ENCODE measurements at places on chromosomes 1 and 21. TPM values are rescaled to one million over a fixed set of nuclear protein-coding genes. Genes with fewer than 3 reads are reported as not detected.

DNA sequence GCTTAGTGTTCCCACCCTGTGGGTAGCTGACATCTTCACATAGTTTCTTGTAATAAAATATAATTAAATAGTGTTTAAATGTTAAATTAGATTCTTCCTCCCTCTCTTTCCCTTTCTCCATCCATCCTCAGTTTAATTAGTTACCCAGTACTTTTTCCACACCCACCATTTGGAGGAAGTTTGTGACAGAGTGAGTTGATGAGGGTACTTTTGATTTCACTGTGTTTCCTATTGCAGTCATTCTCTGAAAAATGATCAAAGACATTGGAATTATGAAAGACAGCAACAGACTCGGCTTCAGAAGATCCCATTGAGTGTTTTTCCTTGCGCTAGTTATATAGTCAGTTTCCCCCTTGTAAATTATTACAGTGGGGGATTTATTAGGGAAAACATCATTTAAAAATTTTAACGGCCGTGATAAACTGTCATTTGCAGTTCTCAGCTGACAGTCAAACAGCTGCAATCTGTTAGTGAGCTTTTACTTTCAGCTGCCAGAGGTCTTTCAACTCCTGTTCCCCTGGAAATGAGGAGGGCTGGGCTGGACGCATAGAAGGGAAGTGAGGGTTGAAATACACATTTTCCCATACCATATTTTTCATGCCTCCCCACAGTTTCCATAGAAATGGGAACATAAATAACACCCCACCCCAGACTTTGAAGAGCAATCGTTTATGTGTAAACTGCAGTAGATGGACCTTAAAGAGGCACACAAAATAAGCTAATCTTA, 61.3 kb upstream of the CACYBP start:
- no peak for ATAC-seq

DNA sequence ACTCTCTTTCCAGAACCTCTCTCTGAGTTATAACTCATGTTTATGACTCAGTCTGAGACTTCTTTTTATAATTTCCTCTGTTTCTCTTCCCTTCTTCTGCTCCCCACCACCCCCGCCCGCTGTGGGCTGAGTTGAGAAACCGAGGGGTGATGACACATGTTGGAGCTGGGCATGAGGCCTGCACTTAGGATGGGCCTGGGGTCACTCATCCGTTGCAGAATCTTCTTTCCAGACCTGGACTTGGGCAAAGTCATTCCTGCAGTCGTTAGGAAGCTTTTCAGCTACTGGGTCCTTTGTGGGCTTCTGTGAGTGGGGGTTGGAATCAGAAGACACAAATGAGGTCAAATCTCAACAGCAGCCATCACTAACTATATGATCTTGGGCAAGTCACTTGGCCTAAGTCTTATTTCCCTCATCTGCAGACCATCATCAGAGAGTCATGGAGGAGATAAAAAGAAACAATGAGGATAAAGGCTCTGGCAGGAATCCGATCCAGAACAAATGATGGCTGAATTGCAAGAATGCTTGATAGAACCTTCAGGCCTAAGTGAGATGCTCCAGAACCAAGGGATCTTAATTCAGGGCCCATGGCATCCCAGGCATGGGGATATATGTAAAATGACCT, 53.4 kb downstream of the RPS6KA1 start:
- ATAC-seq = peak; percentile 20

DNA sequence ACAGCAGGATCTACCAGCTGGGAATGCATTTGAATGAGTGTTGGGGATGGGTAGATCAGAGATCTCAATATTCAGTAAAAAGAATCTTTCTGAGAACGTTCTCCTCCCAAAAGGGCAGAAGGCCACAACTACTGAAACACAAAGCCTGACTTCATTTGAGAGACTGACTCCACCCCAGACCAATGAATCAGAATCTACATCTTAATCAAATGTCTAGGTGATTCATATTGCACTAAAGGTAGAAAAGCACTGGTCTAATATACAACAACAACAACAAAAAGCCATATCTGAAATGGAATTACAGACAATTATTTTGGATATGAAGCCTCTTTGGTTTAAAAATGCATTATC, 123.9 kb downstream of the SMYD3 start:
- no peak for ATAC-seq

DNA sequence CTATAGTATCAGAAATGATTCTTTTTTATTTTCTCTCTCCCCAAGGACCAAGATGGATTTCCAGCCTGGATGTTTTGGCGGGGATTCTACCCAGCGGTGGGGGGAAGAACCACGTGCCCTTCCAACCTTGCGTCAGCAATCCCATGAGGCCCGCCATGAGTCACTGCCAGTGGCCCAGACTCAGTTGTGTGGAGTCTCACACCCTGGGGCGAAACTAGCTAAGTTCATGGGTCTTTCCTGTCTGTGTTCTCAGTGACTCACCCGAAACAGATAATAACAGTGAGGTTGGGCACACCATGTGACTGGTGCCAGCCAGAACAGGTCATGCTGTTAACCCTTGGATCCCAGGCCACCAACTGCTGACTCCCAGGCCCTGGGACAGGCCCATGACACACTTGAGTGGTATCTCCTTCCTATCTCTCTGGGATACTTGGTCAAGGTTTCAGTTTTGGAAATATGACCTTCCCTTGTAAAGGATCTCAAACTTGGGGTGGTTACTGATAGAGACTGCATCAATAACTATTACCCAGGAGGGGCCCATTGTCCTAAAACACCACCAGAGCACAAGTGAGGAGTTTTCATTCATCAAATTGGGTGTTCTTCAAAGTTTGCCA, 98.0 kb upstream of the DUSP10 start:
- ATAC-seq = peak; percentile 99

GRCh38 chr1:246733704-246734103, 9.5 kb downstream of the SCCPDH start:
- ATAC-seq = no peak

GRCh38 chr1:32068957-32069588, 3.7 kb upstream of the TMEM39B start:
- ATAC-seq = no peak

- ATAC-seq = no peak
These were observed 81.8 kb downstream of the AJAP1 start for GRCh38 chr1:4736254-4736653.

DNA sequence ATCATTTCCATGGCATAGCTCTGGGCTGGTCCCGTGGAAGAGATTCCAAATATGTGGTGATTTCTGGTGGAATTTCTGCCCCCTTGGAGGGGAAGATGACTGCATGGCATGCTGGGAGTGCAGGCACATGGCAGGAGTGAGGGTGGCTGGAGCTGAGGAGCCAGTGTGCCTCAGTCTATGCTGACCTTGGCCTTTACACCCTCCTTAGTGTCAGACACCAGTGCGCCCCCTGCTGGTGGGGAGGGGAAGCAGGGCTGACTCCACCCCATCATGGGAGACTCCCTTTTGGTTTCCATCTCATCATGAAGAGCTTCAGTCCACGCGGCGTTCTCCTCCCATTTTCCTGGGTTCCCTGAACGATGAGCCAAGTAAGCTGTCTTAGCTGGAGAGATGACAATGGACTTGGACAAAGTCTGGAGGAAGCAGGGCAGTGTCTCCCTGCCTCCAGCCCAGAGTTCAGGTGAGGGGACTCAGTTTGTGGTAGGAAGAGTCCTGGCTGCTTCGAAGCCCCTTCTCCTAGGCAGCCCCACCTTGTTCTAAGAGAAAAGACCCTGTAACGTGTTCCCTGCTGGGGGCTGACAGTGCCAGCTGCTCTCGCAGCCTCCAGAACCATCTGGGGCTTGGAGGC, 10.3 kb downstream of the ALX3 start:
- peak; percentile 40 for ATAC-seq

DNA sequence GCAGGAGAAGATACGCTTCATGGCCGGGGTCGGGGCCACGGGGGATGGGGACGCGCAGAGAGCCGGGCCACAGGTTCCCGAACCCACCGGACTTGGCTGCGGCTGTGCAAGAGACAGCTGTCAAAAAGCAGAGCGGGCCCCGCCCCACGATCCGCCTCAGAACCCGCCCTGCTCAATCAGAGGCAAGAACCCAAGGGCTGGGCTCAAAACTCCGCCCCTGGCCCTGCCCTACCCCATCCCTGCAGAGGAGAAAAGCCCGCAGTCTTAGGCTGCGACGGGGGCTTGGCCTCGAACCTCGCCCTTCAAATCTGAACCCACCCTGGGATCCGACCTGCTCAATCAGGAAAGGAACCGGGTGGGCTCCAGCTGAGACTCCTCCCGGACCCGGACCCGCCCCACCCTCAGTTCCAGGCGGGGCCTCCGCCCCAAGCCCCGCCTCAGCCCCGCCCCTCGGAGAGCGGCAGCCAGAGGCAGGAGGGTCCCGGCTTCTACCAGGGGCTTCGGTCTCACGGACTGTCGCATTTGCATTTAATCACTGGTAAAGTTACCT, at the start of gene ANKRD35:
Gene ANKRD35, minus strand, starts transcription at position 129 of the 550 bp plus-strand sequence. Its CDS starts 108 bp downstream, at position 21.
- ATAC-seq = peak; percentile 89

DNA sequence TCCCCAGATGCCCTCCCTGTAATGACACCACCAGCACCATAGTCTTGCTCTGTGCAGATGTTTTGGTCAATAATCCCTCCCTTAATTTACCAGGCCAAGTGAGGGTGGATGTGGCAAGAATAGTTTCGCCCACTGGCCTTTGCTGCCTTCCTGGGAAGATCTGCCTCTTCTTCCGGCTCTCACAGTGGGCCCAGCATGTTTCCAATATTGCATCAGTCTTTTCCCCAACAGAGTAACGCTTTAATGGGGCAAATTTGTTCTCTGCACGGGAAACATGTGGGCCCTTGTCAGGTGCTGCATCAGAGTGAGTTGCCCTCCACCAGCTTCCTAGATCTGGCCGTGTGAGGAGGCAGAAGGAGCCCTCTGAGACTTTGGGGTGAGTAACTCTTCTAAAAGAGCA, 12.0 kb upstream of the ALX3 start:
- ATAC-seq = no peak

- ATAC-seq = no peak
These were observed 52.9 kb downstream of the OSBPL9 start for GRCh38 chr1:51669816-51670215.

DNA sequence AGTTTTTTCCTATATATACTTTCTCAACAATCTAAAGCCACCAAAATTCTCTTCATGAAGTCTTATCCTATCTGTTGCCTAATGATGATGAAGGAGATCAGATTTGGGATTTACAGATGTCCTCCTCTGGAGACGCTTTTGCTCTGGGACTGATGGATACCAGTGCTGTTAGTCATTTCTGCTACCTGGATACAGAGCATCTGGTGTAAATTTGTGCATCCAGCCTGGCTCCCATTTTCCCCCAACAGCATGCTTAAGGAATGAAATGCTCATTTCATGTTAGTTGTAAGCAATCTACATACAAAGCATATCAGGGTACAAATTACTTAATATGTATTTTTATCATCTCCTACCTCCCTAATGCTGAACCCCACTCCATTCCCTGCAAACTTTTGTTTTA, 57.7 kb downstream of the HNRNPR start:
- ATAC-seq = no peak

DNA sequence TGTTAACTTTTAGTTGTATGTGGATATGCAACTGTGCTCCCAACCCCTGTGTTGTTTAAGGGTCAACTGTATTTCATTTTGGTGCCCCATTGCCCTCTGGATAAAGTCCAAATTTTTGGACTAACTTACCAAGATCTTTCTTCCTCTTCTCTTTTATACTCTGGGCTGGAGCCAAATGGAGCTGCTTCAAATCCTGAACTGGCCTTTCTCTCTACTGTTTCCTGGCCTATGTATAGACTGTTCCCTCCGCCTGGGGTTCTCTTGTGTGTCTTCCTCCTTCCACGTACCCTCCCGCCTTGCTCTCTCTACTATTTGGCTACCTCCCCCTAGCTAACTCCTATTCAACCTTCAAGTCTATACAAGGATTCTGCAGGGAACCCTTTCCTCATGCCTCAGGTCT, 8.4 kb upstream of the CDC14A start:
- no peak for ATAC-seq

- ATAC-seq = peak; percentile 88
These were observed 21.6 kb upstream of the TRABD2B start for GRCh38 chr1:48018799-48019198.

DNA sequence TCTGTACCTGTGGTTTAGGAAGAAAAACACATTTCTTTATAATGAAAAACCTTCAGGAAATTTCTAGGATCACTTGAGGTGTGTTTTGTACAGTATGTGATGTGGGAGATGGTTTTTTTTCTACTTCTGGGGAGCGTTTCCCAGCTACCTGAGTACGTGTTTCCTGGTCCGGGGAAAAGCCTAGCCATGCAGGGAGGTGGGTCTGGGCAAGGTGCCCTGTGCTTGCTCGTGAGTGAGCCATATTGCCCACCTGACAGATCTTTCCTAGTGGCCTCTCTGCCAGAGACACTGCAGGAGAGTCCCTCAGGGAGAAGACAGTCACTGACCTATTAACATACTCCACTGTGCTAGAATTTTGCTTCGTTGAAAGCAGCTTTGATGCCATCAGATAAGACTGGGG, 41.3 kb downstream of the TRPM2 start:
- ATAC-seq = no peak

- peak; percentile 80 for ATAC-seq
These were observed 57.9 kb upstream of the QSOX1 start for GRCh38 chr1:180096584-180097325.

DNA sequence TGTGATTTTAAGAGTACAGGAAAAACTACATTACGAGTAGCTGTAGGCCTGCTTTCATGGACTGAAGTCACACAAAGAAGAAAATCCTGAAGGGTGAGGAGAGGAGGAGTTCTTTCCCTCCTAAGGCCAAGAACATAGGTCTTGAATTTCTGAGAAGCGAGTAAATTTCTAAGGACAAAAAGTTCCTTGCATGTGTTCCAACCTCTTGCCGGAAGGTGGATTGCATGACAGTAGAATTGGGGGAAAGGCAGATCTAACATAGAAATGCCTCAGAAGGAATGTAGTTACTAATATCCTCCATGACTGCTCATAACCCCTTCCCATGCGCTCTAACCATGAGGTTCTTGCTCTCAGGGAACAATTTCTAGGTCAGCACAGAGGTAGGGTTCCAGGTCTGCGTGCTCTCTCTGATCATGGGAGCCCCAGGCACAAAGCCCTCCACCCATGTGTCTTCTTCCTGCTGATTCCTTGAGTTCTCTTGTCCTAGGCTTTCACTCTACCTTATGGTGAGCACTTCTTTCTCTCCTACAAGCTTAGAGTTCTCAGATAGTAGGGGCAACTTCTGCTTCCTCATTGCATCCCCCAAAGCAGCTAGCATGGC, 13.7 kb downstream of the CD2 start:
- no peak for ATAC-seq

DNA sequence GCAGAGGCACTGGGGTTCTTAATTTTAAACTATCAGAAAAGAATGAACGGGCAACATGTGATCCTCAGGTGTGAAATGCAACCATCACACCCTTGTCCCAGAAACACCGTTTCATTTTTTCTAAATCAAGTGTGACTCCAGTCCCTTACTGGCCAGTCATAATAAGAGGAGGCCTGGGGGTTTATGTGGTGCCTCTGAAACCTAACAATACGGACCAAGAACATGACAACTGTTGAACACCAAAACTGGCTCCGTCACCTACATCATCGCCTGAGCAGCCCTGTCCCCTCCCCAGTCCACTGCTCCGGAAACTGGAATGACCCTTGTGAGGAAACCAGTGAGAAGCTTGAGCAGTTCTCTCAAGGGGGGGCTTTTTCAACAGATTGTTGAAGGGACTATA, 55.9 kb upstream of the KIF26B start:
- ATAC-seq = no peak

CFAP107 gene
- not detected for total RNA-seq

FCMR gene
- 2.9 TPM for total RNA-seq

ZBTB8OS gene
- total RNA-seq = 30.6 TPM

THEM5 gene
- 0.32 TPM for total RNA-seq

FTCD gene
- total RNA-seq = 0.36 TPM

TENT5C gene
- 1.1 TPM for total RNA-seq

C1orf210 gene
- total RNA-seq = 15.2 TPM

ST6GALNAC3 gene
- total RNA-seq = 0.72 TPM

ASCL5 gene
- not detected for total RNA-seq

TDRD10 gene
- total RNA-seq = 0.44 TPM

SPRR2F gene
- total RNA-seq = 198 TPM
